T follicular helper cell (primary cell): ENCODE measurements at places on chromosomes 7 and 10.

DNA sequence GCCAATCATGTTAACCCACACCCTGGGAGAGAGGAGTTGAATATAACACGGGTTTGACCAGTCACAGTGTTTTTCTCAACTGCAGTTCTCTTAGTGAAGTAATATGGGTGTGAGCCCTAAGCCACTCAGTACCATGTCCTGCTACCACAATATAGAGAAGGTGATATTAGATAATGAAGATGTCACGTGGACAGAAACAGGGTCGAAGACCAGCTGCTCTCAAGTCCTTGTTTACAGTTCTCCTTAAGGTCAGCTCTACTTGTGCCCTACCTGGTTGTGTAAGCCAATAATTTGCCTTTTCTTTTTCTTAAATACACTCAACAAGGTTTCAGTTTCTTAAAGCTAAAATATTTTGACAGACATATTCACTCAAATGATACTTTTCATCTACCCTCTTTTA is 128.3 kb upstream of the POT1 start:
- no peak for DNase-seq

GRCh38 chr10:101286248-101287046 is 57.2 kb upstream of the LBX1 start:
- DNase-seq: no peak

- no peak for DNase-seq
Measured at GRCh38 chr10:92965314-92965713, 95.3 kb upstream of the CYP26C1 start.

DNA sequence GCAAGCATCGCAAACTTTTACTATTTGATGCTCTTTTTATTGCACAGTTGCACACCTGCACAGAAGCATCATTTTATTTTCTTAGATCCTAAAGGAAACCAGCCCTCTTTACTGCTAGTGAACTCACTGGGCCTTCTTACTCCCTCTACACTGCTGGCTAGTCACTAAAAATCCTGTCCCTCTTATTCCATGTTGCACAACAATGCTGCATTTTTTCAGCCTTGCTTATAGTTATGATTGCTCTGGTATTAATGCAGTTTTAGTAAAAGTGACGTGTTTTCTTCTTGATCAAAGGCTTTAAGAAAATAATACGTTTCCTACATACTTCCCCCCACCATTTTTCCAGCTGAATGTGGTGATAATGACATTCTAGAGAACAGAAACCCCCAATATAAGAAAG is 132.9 kb upstream of the FAM3C start:
- DNase-seq: no peak

- DNase-seq: no peak
Measured at GRCh38 chr10:47424231-47424630, 40.1 kb upstream of the ZNF488 start.

DNA sequence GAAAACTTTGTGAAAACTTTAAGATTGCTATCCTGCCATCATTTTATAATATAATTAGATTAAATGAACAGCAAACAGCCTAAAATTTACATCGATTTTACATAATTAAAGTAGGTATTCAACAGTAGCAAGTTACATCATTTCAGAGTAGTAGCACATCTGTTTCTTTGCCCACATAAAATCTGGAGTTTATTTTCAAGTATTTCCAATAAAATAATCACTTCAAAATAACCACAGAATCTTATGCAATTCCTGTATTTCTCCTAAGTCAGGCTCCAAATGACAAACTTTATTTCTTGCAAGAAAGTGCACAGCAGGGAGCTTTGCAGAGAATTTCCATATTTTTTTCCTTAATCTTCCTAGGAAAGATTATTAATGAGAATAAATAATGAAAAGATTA is 82.6 kb downstream of the CUBN start:
- no peak for DNase-seq

DNA sequence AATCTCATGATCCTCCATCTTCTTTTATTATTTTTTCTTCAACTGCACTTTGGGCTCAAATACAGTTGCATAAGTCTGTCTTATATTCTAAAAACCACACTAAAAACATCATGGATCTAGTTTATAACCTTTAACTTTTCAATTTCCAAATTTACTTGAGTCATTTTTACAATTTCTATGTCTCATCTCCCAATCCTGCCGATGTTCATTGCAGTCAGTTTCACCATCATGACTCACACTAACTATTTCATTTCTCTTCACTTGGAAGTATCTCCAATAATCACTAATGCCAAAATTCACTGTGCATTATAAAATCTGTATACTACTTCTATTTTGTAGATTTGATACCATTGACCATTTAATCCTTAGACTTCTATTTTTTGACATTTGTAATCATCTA is 806.9 kb upstream of the SORCS1 start:
- no peak for DNase-seq

DNA sequence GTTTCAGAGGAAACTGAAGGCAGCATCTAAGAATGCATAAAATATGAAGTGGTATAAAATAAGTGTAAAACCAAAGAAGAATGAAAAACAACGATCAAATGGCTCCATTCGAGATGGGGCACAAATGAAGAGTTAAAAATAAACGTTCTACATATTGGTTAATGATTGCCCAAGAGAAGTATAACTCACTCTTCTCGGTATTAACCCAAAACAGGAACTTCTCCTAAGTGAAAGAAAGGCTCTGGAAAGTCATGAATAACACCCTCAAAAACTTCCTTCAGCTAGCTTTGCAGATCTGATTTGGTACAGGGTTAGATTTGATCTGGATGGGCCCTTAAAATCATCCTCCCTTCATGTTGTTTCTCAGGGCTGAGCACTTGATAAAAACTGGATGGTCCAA is 94.3 kb upstream of the ADO start:
- DNase-seq: no peak

DNA sequence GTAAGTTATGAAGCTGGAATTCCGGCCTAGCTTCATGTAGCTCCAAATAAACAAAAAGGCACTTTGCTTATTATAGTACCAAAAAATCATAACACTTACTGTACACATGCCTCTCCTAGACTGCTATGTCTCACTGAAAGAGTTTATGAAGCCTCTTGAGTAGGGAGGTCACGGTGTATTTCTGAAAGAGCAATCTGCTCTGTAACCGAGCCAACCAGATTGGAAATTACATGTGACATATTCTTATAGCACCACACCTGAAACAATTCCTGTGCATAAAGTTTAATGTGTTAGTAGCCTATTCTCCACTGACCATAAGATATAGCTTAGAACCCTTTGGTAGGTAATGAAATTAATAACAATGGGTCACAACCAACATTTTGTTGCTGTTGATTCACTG is 1.3 kb upstream of the FAM3C start:
- DNase-seq: no peak

DNA sequence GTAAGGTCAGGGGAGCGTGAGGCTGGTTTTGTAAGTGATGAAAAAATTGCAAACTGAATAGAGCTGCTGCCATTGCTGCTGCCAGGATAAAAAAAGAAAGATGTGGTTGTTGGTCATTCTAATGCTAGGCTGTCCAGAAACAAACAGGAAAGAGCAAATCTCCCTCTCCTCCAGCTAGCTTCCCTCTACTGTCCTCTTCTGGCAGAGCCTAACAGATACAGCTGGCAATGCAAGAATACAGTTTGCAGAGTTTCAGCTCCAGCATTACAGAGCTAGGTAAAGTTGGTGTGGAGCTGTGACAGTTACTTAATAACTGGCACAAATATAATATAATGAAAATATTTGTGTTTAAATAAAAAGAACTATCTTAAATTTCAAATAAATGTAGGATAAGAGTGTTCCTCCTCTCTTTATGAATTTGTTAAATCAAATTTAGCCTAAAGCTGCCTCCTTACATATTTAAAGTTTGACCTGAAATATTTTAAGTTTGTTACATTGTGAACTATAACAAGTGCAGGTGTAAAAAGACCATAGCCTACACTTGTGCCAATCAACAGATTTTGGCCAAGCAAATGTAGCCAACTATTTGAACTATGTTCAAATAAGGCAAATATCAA is 407.7 kb downstream of the SH2D4B start:
- no peak for DNase-seq

GRCh38 chr7:50661345-50662040 is 96.3 kb upstream of the DDC start:
- no peak for DNase-seq

- no peak for DNase-seq
Measured at GRCh38 chr10:102611514-102612087, 32.7 kb upstream of the TRIM8 start.

DNA sequence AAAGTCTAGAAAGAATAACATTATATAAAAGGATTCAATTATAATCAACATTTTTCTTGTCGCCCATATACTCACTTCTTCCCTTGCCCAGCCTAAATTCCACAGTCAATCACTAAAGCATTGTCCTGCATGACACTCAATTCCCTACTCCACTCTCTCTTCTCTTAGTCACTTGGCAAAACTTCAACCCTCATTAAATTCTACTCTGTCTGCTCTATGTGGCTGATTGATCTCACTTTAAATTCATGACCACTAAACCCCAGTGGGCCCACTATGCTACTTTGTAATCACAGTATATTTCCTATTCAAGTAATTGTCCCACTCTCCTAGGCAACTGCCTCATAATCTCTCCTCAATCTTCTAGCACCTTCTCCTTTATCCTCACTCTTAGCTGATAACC is 54.1 kb downstream of the MTERF1 start:
- no peak for DNase-seq

DNA sequence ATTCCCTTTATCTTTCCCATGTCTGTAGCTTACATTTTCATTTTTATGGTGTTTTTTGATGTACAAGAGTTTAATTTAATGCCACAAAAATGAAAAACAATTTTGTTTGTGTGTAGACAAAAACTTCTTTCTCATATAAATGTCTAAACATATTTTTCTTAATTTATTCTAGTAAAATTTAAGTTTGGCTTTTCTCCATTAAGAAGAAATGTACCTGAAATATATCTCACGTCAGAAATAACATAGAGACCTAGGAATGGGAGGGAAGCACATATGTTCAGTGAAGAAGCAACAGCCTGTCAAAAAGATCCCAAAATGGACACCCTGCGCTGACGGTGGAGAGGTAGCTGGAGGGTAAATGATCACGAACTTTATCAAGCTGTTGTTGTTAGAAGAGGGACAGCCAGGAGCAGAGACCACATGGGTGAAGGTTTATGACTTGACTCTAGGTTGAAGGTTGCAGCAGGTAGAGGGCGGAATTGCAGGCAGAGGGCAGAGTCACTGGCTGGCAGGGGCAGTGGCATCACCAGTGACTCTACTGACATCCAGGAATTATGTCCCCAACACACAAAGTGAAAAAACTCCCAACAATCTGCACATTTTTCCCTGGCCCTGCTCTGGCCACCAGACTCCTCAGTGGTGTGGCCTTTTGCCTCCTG is 225.9 kb upstream of the PRSS58 start:
- DNase-seq: no peak

DNA sequence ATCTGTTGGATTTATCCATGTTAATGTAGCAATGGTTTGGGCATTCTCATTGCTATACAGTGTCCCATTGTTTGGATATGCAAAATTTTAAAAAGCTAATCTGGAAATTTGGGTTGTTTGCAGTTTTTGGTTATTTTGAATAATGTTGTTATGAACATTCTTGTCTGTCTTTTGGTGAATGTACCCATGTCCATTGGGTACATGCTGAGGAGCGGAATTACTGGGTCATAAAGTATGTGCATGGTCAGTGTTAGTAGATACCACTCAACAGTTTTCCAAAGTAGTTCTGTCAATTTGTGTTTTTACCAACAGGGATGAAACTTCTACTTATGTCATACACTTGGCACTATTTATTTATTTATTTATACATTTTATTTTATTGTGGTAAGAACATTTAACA is 153.9 kb downstream of the LRMDA start:
- DNase-seq: no peak

- no peak for DNase-seq
Measured at GRCh38 chr10:71968553-71969474, 4.6 kb downstream of the CHST3 start.

DNA sequence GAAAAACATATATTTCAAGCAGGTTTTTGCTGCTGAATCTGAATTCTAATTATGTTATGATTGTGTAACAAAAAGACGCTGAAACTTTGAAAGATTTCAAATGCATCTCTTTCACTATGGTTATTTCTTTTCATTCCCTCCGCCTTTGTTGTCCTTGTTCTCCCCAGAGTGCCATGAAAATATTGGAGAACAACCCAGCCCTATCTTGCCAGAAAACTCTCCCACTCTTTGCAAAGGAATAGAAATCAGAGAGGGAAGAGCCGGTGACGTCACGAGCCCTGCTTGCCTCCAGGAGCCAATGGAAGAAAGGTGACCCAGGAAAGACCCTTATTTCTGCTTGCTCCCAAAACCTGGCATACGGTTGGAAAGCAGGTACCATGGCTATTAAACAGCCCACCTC is 3.4 kb downstream of the GFRA1 start:
- no peak for DNase-seq

GRCh38 chr10:124229201-124229988 is 136.0 kb upstream of the CHST15 start:
- no peak for DNase-seq

DNA sequence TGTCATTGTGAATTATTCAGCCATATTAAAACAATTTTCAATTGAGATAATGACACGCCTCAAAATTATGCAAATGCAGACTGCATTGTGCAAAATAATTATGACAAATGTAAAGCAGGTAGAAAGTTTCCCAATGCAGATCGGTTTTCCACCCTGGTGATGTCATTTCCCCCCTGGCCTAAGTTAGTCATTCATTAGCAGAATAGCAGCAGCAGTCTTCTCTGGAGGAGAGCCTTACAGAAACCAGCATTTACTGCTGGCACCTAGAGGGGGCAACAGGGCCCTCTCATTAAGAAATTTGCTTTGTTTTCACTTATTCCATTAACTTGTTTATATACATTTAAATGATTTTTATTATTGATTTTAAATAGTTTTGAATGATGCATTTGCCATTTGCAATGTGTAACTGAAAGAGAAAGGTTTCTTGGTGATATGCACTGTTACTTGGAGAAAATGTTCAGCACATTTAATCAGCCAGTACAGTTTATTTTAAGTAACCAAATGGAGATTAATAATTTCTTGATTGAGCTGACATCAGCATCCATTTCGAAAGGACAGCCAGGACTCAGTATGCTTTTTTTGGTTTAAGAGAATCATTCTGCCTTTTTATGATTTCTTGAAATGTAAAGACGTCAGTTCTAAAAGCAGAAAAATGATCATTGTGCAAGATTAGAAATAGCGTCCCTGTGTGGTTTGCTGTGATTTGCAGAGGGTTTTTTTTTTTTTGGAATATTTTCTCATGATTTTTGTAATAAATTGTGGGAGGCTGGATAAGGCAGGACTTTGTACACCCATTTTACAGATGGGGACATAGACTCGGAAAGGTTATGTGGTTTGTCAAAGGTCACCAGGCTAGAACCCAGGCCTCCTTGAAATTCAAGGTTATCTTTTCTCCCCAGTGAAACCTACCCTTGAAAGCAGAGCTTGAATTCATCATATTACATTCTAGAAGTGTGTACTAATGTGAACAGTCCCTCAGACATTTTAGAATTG is 3.5 kb downstream of the ARID5B start:
- no peak for DNase-seq

DNA sequence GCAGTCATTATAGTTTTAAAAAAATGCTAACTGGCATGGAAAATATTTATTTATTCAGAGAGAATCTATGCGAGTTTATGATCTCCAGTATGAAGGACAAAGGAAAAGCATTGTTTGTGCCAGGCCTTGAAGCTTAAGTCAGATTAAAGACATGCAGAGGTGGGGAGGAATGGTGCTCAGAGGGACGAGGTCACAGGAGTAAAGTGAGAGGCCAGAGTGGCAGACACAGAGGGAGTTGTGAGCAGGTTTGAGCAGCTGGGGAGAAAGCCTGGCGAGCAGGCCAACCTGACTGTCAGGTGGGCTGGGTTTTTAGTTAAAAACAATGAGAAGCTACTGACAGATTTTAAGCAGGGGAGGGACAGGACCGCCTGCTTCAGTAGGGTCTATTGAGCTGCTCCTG is 6.8 kb upstream of the CCNY start:
- no peak for DNase-seq

GRCh38 chr10:33712825-33713224 is 378.4 kb upstream of the NRP1 start:
- no peak for DNase-seq
